ENCODE measurements at places on chromosomes 7 and 10.

- DNase-seq: no peak
These were observed 29.8 kb upstream of the PURB start for GRCh38 chr7:44914992-44915607.

DNA sequence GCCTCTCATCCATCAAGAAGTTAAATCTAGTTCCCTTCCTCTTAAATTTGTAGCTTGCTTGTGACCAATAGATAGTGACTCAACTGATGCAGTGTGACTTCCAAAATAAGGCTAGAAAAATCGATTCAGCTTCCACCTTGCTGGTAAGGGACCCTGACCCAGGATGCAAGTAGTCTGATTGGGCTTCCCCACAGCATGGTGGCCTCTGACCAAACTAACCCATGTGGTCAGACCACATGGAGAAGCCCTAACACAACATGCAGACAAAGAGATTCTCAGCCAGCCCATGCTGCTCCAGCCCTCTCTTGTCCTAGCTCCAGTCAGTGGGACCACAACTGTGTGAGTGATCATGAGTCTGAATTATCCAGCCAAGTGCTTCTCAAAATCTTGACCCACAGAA lies 710.8 kb downstream of the MAGI2 start:
- DNase-seq: no peak

DNA sequence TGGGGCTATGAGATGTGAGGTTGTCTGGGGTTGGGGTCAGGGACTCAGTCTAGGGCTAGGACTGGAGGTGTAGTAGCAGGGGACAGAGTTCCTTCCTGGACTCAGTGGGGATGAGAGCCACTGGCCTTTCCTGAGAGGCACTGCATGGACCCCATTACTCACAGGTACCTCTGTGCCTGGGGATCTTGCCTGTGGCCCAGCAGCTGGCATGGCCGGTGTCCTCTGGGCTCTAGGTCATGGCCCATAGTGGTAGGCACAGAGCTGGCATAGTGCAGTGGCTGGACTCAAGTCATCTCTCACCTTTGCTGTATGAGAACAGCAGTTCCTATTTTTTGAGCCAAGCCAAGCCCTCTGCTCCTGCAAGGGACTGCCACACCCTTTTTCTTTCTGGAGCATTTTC lies 51.9 kb downstream of the NEURL1 start:
- DNase-seq: no peak

DNA sequence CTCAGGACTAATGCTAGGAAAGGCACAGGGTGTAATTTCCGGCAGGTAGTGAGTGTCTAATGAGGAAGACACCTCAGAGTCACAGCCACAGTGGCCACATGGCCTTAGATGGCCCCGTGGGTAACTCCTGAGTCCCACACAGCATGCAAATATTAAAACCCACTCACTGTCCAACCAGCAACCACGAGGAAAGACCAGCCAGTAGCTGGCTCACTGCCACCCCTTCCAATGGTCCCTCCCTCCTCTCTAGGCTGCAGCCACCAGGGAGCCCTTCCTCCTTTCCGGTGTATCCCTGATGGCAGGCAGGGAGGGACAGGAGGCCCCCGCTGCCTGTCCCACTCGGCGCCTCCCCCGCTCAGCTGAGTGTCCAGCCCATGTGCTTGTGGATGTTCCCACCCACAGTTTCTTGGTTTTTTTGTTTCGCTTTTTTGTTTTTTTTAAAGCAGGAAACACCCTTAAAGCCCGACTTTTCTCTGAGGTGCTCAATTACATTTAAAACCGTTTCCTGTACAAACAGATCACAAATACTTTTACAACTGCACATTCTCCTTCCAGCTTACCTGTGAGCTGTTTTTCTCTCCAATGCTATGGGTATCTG lies 9.2 kb downstream of the BNIP3 start:
- no peak for DNase-seq

- DNase-seq: no peak
These were observed 130.4 kb downstream of the SMURF1 start for GRCh38 chr7:99013266-99014112.

DNA sequence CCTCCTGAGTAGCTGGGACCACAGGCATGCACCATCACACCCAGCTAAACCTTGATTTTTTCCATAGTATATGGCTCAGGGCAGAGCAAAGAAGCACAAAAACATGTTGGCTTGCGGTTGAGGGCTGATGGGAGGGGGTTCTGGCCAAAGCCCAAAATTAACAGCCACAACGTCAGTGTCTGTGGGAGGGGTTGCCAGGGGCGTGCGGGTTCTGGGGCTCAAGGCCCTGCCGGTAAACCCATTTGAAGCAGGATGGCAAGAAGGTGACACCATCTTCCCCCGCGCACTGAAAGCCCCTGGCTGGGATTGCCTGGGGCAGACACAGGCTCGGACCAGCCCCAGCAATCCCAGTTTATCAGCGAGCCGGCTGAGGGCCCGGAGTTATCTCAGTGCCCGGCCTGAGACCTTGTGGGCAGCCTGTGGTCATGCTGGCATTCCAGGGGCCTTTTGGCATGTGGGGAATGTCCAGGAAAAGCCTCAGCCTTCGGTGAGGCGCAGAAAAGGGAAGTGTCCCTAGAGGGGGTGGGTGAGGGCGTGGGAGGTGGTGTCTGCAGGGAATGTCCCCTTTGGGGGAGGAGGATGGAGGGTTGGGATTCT lies 167.7 kb upstream of the TNRC18 start:
- no peak for DNase-seq

GRCh38 chr10:44463511-44464121 lies 78.7 kb upstream of the CXCL12 start:
- no peak for DNase-seq

DNA sequence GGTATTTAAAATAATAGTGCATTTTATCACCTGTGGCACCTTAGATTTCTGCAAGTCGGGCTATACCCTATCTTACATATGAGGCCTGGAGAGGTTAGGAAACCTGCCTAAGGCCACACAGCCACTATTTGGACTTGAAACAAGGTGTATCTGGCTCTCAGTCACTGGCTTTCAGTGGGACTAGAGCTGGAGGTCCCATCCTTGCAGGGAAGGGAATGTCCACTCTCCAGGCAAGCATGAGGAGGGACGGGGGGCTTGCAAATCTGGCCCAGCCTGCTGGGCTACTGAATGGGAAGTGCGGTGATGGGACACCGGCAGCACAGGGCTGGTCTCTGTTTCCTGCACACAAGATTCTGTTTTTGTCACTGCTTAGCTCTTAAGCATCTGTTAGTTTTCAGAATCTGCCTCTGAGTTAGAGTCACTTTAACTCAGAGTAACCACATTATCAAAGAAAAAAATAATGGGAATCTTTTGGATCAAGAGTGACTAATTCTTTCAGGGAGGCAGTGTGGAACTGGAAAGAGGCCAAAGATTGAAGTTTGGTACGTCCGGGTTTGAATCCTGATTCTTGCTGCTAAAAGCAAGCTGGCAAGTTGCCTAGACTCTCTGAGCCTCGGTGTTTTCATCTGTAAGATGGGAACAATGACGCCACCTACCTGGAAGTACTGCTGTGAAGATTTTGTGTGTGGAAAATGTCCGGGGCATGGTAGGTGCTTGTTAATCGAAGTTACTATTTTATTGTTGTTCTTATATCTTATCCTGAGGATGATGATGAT lies 33.8 kb upstream of the HABP2 start:
- no peak for DNase-seq
